Activated CD8-positive, alpha-beta T cell treated with anti-CD3 and anti-CD28 coated beads for 36 hours (primary cell): ENCODE measurements at places on chromosomes 6 and 20.

- no peak for DNase-seq
Measured at GRCh38 chr6:149247385-149247763, 70.1 kb upstream of the TAB2 start.

DNA sequence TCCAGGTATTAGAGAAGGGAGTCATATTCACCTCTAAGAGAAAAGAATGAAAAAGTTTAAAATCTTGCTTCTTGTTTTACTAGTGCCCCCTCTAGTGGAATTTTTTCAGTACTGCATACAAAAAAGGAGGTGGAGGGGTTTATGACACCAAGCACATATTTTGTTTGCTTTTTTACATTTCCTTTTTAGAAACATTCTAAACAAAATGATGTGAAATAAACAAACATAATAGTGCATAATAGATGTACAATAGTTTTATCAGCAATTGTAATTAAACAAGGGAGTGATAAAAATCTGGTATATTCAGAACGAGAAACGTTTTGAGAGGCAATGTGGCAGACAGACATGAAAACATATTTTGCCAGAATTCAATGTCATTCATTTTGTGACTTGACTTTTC, 111.0 kb upstream of the TFAP2D start:
- no peak for DNase-seq

- DNase-seq, result no peak
Measured at GRCh38 chr6:30880698-30881252, 3.5 kb upstream of the DDR1 start.

- DNase-seq, result no peak
Measured at GRCh38 chr6:142874676-142875075, 70.3 kb downstream of the HIVEP2 start.

- no peak for DNase-seq
Measured at GRCh38 chr20:1312308-1312707, 16.6 kb downstream of the SDCBP2 start.

GRCh38 chr6:40957616-40958492, 81.2 kb downstream of the UNC5CL start:
- no peak for DNase-seq

DNA sequence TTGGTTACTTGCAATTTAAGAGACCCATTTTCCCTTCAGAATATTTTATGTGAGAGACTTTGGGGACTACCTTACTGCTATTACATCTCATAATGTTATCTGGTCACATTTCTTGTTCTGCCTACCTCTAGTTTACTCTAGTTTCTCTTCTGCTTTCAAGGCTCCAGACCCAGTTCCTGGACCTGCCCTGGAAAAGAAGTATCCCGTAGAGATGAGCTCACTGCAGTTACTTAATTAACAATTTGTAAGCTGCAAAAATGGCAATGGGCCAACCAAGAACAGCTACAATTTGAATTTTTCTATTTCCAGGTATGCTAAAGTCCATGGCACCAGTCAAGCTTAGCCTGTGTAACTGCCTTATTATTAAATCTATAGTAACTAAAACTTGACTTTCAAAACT, 25.0 kb downstream of the TAB2 start:
- DNase-seq, result no peak

DNA sequence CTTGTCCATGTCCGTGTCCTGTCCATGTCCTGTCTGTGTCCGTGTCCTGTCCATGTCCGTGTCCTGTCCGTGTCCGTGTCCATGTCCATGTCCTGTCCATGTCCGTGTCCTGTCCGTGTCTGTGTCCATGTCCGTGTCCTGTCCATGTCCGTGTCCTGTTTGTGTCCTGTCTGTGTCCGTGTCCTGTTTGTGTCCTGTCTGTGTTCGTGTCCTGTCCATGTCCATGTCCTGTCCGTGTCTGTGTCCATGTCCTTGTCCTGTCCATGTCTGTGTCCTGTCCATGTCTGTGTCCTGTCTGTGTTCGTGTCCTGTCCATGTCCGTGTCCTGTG, 55.0 kb upstream of the BHLHE23 start:
- DNase-seq, result no peak

GRCh38 chr6:50843842-50844241, 25.2 kb downstream of the TFAP2B start:
- no peak for DNase-seq

GRCh38 chr6:136534268-136534667, 16.0 kb downstream of the MAP7 start:
- no peak for DNase-seq

DNA sequence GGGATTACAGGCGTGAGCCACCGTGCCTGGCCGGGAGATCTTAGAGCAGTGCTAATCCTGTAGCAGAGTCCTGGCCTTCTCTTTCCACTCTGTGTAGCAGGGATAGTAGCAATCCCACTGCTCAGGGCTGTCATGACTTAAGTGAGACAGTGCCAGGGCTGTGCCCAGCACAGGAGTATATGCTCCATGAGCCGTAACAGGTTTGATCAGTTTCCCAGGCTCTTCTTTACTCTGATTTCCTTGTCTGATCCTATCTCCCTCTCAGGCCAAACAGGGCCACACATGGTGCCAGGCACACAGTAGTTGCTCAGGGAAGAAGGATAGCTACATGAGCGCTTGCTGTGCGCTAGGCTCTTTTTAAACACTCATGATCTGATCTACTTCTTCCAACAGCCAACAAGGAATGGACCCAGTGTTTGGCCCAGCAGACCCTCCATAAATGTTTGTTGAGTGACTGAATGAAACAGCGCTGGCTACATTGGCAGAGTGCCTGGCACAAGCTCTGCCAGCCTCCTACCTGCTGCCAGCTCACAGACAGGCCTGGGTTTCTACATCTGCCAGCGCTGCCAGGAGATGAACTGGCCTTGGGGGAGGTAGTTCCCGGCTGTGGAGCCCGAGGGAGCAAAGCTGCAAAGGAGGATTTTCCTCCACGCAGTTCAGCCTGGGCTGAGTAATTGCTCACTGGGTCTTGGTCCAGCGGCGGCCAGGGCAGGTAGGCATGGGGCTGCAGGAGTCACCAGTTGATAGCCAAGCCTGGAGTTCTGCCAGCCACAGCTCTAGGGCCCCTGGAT, 36.9 kb downstream of the SNAI1 start:
- DNase-seq, result no peak

DNA sequence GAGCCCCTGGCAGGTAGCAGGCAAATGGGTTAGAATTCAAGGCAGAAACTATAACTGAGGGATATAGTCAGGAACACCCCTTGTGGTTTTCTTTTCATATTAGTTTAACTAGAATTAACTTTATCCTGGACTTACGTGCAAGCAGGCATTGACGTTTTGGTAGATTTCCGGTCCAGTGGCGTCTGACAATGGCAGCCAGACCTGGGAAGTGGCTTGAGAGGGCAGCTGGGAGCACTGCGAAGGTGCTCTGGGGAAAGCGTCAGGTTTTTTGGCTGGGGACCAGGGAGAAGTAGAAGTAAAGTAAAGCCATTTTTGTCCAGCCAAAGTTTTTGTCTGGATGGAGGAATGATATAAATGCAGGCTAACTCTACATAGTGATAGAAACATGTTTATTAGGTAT, 8.4 kb upstream of the ACSS1 start:
- no peak for DNase-seq

DNA sequence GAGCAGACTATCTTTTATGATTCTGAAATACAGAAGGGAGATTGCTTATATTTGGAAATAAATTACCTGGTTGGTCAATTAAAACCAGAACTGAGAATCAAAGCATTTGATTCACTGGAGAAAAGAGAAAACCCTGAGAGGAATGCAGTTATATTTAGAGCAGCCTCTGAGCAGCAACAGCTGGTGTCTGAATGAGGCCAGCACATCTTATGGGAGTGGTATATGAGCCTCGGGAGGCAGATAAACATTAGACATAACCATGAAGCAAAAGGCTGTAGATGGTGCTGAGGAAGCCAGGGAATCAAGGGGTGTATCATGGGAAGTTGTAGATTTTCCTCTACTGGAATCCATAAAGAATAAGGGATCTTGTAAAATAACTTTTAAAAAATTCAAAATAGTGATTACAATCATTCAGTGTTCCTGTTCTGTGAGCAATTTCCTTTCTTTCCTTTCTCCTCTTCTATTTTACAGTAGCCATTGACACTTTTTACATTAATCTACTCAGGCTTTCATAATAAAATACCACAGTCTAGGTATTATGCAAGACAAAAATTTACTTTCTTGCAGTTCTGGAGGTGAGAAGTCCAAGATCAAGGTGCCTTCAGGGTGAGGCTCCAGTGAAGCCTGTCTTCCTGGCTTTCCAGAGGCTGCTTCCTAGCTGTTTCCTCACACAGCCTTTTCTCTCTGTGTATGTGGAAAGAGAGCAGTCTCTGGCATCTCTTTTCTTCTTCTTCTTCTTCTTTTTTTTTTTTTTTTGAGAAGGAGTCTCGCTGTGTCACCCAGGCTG, 32.8 kb upstream of the ENPP5 start:
- no peak for DNase-seq
